NCI-H1092 (cell line): ENCODE measurements at places on chromosomes 3 and 15.

- DNase-seq, result no peak
Observed at GRCh38 chr3:71121429-71122167, 461.9 kb downstream of the FOXP1 start.

DNA sequence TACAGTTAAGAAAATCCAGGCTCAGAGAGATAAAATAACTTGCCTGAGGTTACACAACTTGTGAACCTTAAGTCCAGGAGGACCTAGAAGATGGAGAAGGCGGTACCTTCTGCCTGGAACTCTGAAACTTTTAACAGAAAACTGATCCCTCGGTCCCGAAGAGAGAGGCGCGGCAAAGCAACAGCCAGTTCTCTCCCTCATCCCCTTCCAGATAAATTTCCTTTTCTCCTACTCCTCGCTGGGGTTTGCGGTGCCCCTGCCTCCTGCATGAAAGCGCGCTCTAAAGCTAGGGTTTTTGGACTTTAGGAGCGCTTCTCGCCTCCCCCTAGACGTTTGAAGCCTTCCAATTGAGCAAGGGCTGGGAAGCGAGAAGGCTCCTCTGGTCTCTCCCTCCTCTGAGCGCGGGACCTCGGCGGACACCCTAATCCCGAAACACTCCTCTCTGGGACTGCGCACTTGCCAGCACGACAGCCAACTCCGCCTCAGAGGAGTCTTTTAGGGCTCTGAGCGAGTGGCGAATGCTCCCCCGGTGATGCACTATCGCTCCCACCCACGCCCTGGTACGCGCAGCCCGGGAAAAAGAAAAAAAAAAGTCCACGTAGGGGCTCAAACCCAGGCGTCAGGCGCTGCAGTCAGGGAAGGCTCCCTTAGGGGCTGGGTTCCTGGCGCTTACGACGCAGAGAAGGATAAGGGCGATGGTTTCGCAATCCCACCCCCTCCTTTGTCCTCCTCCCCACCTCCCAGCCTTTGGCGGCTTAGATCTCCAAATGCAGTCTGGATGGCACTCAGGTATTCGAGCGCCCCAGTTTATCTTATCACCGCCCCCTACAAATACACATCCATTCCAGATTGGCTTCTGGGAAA, 7.9 kb upstream of the EOMES start:
- no peak for DNase-seq

DNA sequence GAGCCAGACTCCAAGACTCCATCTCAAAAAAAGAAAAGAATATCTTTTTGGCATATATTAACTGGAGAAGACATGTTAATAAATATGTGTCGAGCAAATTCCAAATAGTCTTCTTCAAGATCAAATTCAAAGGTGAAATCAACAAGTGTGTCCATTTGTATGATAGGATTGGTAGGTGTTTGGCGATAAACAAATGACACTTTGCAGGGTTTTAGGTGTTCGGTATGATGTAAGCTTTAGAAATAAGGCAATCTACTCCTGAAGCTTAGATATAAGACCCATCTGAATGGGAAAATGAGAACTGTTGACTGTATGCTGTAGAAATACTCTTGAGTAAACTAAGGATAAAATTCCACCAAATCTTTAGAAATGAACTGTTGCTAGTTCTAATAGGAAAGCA, 75.8 kb upstream of the FNDC3B start:
- DNase-seq, result no peak

- DNase-seq, result no peak
Observed at GRCh38 chr3:114157321-114157720, 21.5 kb downstream of the DRD3 start.

- DNase-seq, result no peak
Observed at GRCh38 chr15:87219650-87220615, 1036.6 kb downstream of the NTRK3 start.

GRCh38 chr3:10964537-10965167, 27.9 kb upstream of the SLC6A1 start:
- DNase-seq, result no peak

DNA sequence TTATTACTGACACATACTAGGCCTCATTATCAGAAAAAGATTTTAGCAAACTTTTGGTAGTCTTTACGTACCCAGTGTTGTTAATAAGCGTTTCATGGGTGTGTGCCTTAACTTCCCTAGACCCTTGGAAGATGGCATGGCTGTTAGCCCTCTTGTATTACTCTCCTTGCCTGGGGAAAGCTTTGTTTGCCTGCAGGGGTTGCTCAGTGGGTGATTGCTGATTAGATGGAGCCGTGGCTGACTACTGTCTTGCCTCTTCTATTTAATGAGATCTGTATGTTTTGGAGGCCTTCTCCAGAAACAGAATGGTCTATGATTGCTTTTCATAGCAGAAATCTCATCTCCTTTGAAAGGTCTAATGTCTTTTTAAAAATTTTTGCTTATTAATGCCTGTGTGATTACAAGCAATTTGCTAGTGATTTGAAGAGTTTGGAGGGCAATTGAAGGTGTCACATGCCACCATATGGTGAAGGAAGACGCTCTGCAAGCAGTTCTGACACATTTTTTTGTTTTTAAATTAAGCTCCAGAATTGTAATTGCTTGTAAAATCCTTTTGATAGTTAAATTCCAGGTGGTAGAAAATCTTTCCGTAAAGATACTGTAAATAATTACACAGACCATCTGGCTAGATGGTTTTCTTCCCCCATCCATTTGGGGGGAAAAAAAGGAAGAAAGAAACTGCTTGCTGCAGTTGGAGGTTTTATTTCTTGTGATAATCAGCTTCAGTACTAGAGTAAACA, 11.4 kb upstream of the C3orf20 start:
- DNase-seq, result no peak

DNA sequence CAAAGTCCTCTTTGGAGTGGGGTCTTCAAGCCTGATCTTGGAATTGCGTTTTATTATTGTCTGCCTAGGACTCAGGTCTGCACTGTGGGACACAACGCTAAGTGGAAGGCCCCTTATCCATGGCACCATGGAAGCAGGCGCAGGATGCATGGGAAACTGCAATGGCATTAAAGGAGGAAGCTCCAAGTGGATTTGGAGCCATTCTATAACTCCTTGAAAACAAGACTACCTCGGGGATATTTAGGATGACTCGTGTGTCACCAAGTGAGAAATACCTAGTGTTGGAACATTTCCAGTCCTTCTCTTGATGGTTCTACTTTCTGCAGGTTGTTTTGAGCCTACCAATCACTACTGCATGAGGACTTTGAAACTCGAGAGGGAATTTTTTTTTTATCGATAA, 126.6 kb upstream of the ZBED2 start:
- DNase-seq, result no peak

- DNase-seq, result no peak
Observed at GRCh38 chr15:98778263-98778959, 130.1 kb downstream of the IGF1R start.
